ENCODE measurements at places on chromosomes 4 and X. TPM values are rescaled to one million over a fixed set of nuclear protein-coding genes. Genes with fewer than 3 reads are reported as not detected.

The IL3RA gene
- not detected for total RNA-seq

DNA sequence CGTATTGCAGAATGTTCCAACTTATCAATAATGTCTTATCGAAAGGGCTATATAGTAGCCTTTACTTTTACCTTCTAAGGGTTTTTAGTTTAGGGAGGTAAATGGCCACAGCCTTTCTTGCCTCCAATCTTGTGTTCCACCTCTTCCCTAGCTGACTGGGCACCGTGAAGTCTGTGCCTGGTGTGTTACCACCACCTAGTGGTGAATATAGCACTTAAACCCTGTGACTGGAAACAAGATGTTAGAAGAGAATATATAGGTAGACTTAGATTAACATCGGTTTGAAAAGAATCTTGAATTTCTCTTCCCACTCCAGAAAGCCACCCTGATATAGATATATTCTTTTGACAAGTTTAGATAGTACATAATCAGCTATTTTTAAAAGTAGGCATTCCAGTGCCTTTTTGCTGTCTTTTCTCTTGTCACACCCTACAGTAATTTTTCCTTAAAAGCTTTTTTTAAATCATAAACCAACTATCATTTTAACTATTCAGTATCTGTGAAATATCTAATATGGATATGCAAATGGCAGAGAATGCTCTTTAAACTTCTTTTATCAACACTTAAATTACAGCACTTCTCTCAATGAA lies 27.8 kb upstream of the ADH7 start:
- DNase-seq, result peak; percentile 59

The RNF175 gene
- 8.0 TPM for total RNA-seq

- no peak for DNase-seq
These were observed 13.2 kb downstream of the IQSEC2 start for GRCh38 chrX:53268173-53268572.

DNA sequence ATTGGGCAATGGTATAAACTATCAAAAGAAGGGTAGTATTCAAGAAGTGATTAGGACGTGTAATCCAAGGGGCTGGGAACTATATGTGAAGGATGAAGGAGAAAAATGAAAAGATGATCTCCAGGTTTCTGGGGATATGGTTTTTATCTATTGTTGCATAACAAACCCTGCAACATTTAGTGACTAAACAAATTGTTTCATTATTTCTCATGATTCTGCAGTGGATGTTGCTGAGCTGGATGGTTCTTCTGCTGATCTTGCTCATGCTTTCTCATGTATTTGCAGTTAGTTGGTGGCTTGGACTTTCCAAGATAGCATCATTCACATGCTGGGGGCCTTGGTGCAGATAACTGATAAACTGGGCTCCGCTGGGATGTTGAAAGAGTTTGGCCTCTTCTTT lies 29.1 kb downstream of the PHOX2B start:
- DNase-seq, result no peak

DNA sequence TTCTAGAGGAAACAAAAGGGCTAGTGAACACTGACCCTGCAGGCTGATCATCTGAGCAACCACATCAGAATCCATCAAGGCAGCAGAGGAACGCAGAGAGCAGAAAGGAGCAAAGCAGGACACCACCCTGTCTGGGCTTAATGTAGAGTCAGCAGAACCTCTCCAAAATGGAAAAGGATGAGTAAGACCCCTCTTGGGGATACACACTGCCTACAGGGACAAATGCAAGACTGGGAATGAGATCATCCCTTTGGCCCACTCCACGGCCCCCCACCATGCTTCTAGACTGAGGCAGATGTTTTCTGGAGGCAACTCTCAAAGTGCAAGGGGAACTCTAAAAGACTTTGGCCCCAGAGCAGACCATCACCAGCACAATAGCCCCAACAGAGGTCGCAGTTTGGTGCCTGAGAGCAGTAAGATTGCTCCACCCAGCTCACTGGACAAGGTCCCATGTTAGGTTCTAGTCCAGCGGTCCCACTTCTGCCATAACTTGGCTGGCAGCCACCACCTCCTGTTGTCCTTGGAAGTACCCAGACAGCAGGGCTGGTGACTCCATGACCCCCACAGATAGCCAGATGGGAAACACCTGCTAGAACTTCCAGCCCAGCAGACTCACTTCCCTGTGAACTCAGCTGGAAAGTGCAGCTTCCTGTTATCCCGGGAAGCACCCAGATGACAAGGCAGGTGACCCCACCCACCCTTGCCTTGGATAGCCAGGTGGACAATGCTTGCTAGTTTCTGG lies 372.7 kb downstream of the INPP4B start:
- no peak for DNase-seq

The TEX13C gene
- not detected for total RNA-seq

The FAM9B gene
- 0.10 TPM for total RNA-seq

The TREX2 gene
- total RNA-seq, result not detected
